ENCODE measurements at places on chromosomes 2 and 18.

- no peak for DNase-seq
Observed at GRCh38 chr2:121866789-121867188, 111.3 kb downstream of the TSN start.

DNA sequence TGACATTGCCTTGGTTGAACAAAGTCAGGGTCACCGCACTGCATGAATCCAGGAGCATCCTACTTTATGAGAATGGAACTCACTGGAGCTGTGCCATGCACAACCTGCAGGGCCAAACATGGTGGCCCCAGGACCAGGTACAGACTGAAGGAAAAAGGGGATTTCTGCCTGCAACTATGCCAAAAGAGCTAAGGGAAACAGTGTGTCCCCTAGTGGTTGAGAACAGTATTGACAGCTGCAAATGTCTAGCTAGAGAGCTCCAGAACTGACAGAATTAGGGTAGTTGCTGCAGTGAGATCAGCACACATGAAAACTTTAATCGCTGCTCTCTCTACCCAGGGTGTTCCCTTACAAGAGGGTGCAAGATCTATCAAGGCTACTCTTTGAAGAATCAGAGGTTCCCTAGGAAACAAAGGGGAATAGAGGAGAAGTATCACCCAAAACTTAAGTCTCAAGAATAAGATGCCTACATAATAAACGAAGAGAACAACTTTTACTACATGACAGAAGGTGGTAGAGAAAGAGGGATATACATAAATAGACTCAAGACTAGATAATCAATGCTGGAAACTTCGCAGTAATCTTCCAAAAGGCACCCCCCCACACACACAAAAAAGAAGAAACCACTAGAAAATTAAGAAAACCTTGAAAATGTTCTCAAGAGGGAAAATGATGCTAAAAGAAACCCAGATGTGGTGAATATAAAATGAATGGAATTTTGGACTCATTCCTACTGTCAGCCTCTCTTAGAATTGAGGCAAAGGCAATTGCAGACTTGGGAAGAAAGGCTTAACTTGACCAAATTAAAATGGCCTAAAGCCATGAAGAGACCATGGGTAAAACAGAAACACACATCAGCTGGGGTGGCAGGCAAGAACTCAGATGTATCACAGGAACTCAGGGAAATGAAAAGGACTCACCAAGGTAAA is 43.6 kb upstream of the IHH start:
- DNase-seq: no peak

GRCh38 chr18:48698707-48699106 is 159.9 kb downstream of the CTIF start:
- no peak for DNase-seq

DNA sequence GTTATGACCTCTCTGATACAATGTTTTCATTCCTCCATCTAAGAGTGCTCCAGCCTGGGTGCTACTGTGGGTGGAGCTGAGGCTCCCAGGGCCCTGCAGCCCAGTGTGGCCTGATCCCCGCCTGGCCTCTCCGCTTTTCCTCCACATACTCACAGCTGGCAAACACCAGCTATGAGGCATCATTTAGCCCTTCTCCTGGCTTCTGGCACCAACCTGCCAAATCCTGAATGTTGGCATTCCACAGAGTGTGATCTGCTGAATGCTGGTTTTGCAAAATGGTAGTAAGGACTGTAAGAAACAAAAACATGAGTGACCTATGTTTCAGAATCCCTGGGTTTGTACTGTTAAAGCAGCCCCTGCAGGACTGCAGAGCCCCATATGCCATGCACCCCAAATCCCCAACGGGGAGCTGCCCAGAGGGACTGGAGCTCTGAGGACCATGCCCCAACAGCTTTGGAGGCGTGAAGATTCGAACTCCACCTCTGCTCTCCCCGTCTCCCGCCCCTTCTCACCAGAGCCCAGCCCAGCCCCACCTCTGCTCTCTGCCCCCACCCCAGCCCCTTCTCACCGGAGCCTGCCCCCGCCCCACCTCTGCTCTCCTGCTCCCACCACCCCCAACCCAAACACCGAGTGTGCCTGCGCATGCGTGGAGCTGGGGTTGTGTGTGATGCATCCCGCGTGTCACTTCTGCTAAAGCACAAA is 4.2 kb downstream of the SLC66A2 start:
- DNase-seq: no peak

- no peak for DNase-seq
Observed at GRCh38 chr18:32478317-32478716, 7.6 kb upstream of the GAREM1 start.

DNA sequence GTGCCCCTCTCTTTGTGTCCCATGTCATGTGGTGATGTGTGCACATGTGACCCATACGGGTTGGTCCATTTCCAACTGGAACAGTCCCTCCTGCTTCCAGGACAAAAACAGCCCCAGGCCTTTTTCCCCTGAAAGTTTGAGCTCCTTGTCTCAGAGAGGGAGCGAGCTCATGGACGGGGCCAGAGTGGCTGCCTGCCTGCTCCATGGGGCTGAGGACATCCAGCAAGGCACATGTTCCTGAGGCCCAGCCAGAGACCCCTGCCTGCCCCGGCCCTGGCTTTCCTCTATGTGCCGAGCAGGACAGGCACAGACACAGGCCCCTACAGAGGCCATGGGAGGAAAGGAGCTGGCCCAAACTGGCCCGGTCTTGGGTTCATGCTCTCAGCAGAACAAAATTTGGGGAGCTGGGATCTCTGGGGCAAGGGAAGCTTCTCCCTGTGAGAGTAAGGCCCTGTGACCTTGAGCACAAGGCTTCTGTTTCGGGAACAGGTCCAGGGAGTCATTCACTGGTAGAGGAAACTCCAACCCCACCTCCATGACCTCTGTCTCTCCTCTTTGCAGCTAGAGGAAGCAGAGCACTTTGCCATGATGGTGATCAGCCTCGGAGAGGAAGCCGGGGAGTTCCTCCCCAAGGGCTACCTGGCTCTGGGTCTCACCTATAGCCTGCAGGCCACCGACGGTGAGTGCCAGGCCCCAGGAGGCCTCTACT is 105.8 kb upstream of the MCFD2 start:
- no peak for DNase-seq

DNA sequence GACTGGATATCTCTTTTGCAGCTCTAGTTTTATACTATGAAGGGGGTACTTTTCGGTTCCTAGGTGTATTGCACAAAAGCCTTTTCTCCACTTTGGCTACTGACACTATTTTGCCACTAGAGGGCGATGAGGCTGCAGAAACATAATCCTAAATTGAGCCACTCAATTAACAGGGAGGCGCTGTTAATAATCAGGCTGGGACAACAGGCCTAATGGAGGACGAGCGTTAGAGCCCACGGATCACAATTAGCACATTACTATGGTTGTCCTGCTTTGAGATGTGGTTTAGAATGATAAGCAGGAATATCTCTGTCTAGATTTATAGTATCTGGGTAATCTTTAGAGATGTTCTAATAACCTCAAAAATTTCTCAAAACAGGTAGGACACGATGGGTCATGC is 62.2 kb upstream of the PMAIP1 start:
- peak; percentile 11 for DNase-seq

GRCh38 chr2:42868874-42869273 is 76.5 kb upstream of the HAAO start:
- DNase-seq: no peak

- DNase-seq: no peak
Observed at GRCh38 chr18:55387139-55387984, 200.6 kb downstream of the TCF4 start.

DNA sequence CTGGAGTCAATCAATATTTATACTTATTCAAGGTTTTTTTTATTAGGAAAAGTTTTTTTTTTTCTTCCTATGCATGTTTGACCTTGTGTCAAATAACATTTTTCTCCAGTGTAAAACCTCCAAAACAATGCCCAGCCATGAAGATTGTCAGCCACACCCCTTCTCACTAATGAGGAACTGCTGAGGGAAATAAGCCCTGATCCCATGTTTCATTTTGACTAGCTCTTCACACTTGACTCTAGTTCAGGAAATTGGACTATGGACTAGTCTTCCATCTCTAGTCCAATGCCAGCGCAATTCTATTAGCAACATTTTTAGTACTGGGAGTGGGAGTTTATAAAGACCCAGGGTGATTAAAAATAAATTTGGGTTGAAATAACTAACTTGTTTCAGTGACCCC is 275.6 kb upstream of the CXCR4 start:
- no peak for DNase-seq

DNA sequence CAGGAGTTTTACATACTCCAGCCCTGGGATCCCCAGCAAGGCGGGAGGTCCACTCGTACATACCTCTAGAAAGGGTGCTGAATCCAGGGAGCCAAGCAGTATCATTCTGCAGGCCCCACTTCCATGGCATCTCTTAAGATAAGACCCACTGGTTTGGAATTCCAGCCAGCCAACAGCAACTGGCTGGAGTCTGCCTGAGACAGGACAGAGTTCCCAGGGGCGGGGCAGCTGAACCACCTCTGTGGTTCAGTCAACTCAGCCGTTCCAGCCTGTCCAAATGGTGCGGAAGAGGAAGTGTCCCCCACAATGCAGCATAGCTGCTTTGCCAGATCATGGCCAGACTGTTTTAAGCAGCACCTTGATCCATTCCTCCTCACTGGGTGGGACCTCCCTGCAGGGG is 33.2 kb downstream of the ZNF892 start:
- DNase-seq: no peak

GRCh38 chr2:238387332-238387731 is 39.4 kb upstream of the ASB1 start:
- DNase-seq: no peak

DNA sequence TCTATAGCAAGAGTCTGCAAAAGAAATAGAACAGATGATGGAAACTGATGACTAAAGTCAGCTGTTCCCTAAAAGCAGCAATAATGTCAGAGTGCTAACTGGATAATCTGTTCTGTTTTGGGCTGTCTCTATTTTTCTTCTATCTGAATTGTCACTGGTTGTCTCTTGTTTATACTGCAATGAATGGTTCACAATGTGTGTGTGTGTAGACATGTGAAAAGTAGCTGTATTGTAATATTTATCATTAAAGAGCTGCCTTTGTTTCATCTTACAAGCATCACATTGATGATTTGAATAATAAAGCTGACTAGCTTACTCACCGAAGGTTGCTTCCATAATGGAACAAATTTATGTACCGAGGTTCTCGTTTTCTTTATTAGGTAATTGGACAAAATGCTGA is 456.0 kb upstream of the ZEB2 start:
- no peak for DNase-seq

DNA sequence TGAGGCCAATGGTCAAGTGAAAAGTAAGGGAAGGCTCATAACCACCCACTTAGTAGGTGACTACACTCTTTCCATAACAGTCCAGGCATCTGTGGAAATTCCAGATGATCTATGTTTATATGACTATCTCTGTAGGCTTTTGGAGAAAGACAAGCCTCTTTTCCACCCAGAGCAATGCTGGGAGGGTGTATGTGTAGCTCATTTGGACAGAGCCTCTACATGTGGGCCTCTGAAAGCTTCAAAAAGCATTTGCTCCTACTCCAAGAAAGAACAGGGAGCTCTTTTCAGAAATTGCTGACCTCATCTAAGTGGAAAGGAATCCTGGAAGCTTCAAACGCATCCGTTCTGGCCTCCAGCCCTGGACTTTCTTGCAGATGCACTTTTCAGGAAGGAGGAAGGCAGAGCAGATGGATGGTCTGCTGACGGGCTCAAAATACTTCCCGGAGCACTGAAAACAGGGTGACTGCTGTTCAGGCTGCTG is 308.7 kb downstream of the LRATD1 start:
- DNase-seq: no peak

DNA sequence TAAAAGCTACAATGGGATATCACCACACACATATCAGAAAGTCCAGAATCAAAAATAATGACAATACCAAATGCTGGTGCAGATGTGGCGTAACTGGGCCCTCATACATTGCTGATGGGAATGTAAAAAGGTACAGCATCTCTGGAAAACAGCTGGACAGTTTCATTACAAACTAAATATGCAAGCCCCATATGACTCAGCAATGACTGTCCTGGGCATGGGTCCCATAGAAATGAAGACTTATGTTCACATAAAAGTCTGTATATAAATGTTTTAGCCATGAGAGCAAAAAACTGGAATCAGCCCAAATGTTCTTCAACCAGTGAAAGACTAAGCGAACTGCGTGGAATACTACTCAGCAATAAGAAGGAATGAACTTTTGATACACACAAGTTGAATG is 56.7 kb downstream of the ALPK2 start:
- no peak for DNase-seq

- no peak for DNase-seq
Observed at GRCh38 chr2:121689356-121689755, 40.1 kb upstream of the CLASP1 start.

DNA sequence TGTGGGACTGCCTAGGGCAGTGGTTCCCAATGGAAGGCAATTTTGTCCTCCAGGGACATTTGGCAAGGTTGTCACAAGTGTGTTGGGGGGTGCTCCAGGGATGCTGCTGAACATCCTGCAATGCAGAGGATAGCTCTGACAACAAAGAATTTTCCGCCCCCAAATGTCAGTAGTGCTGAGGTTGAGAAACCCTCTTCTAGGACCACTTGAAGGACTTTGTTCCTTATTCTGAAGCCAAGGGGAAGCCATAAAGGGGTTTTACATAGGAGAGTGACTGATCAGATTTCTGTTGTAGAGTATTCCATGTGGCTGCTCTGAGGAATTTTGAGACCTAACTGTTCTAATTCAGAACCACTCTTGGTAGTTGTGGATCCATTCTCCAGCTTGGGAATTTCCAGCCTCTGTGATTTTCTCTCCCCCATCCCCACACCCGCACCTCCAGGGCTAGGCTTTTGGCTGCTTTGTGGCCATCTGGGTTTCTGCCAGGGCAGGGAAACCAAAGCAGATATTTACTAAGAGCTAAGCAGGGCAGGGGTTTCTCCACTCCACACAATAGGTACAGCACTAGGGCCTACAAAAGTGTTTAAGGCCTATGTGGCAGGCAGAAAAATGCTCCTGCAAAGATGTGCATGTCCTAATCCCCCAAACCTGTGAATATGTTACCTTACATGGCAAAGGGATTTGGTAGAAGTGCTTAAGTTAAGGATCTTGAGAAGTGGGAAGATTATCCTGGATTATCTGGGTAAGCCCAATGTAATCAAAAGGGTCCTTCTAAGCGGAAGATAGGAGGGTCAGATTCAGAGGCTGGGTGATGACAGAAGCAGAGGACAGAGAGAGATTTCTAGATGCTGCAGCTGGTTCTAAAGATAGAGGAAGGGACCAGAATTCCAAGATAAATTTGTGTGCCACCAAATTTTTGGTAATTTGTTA is 135.4 kb downstream of the TMEM17 start:
- DNase-seq: no peak

GRCh38 chr18:76670564-76671288 is 151.6 kb upstream of the ZNF236 start:
- no peak for DNase-seq

GRCh38 chr2:207239754-207240494 is 74.2 kb upstream of the KLF7 start:
- DNase-seq: no peak
